ENCODE measurements at places on chromosomes 11 and 22.

DNA sequence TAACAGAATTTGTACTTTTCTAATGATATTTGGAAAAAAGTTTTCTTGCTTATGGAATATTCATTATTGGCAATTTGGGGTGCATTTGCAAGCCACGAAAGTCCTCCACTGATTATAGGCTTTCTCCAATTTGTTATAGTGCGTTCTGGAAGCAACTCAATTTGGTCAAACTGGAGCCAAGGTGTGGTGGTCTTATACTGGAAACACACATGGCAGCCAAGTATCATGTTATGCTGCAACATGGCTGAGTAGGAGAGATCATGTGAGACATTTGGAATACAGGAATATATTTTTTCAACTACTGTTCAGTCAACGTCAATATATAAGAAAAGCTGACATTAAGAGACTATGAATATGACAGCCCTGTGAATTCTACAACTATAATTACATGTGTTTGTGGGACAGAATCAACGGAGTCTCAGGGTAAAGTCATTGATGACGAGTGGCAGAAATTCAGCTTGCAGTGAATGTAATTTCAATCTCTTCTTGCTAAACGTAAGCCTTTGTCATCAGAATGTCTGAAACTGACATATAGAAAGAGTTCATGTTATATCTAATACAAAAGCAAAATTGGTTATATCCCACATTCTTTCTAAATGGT is 83.8 kb upstream of the FIBIN start:
- no peak for DNase-seq

DNA sequence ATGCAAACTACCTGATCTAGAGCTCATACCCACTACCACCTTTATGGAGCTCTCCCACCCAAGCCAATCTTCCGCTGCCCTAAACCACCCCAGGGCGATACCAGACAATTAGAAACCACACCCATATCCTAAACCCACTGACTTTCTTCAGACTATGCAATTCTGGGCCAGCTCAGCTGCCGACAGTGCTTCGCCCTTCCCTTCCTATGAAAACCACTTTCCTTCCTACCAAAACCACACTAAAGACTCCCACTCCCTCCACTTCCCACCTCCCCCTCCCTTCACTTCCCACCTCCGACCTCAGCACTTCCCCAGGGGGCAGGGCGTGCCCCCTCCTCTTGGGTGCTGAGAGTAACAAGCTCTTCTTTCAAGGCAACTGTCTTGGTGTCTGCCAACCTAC is 25.1 kb downstream of the B3GAT1 start:
- DNase-seq, result no peak

GRCh38 chr11:114077482-114078305 is 18.2 kb downstream of the ZBTB16 start:
- DNase-seq, result no peak

- DNase-seq, result no peak
Measured at GRCh38 chr11:71191201-71191600, 61.2 kb downstream of the SHANK2 start.

- DNase-seq, result no peak
Measured at GRCh38 chr11:821512-822371, 3.0 kb downstream of the PNPLA2 start.

GRCh38 chr11:119624102-119624615 is 104.8 kb downstream of the NECTIN1 start:
- DNase-seq, result no peak

DNA sequence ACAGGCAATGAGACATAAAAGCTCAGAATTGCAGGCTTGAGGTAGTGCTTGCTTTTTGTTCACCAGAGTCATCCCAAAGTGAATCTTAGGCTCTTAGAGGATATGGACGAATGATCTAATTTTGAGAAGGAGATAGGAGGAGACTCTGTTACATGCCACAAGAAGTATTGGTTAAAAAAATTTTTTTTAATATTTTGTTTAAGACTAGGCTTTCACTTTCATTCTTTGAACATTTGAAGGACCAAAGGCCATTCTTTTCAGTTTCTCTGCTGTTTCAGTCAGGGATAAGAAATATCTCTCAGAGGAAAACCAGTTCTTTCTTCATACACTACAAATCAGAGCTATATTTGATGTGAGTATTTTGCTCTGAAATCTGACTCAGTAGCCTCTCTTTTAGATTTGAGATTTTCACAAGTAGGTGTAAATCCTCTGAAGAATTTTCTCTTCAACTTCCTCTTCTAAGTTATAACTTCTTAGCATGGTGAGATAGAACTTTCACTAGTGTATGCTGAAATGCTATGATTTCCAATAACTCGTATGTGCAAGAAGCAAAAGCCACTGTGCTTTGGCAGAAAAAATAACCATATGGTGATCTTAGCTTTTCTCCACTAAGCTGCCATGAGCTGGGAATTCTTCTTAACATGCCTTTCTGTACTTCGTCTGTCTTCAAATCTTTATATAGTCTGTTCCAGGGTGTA is 24.1 kb upstream of the FAM181B start:
- DNase-seq, result no peak

- DNase-seq, result no peak
Measured at GRCh38 chr22:25404556-25404927, 159.9 kb upstream of the GRK3 start.

DNA sequence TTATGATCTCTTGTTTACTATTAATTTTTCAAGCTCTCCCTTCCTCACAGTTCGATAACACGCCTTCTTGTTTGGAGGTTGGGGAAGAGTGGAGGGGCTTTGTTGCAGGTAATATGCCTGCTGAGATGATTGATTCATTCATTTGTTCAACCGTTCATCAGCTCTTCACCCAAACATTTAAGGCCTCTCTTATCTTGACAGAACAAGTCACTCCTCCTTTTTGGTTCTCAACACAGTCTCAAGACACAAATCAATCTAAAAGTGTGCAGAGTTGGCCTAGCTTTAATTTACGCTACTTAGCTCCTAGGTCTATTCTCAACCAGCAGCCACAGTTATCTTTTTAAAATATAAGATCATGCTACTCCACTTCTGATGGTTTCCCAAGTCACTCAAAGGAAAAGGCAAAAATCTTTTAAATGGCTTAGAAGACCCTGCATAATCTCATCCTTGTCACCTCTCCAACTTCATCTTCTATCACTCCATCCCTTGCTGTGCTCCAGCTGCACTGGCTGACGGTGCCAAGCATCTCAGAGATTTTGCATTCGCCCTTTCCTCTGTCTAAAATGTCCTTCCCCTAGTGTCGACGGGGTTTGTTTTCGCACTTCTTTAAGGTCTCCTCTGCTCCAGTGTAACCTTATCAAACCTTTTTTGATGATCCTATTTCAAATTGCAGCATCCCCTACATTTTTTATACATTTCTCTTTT is 60.3 kb downstream of the AMBRA1 start:
- DNase-seq, result no peak

GRCh38 chr22:25153961-25154666 is 45.5 kb upstream of the CRYBB3 start:
- peak; percentile 26 for DNase-seq

DNA sequence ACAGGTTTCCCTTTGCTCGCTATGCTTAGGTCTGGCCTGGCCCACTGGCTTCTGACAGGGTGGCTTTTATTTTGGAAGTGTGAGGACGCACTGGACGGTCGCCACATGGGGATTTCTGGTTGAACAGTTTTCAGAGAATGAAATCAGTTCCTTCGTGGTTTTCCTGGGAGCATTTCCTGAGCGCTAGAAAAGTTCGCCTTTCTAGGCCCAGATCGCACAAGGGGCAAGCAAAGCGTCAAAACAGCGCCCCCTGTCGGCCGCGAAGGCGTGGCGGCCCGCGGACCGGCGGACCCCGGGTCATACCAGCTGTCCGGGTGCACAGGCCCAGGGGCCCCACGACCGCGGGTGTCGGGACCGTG is 12.7 kb upstream of the CYP2R1 start:
- DNase-seq, result no peak

DNA sequence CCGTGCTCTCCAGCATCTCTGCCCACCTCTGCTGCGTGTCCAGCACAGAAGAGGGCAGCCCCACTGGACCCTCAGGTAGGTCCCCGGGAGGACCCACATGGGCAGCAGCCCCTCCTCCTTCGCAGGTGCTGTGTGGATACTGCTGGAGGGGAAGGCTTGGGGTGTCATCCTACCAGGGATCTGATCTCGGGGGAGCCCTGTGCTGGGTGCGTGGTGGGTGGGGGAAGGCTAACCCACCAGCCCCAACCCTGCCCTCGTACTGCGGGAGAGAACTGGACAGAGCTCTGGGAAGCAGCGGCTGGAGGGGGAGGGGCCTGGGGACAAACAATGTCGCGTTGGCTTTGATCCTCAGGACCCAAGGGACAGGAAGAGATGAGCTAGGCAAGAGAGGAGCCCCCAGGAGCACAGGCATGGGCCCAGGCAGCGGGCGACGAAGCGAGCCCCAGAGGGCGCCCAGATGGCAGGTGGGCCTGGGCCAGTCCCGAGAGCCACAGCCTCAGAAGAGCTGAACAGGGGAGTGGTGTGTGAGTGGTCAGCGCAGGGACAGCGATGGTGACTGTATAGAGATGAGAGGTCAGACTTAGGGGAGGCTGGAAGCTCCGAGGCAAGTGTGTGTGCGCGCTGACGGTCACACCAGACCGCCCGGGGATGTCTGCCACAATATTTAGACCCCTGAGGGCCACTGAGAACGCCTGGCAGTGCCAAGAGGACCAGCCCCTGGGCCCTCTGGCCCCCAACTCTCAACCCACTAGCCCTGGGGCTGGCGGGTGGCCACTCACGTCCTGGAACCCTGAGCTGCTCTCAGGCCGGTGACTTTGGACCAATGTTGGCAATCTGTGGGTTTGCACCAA is 1.4 kb upstream of the PIM3 start:
- no peak for DNase-seq

DNA sequence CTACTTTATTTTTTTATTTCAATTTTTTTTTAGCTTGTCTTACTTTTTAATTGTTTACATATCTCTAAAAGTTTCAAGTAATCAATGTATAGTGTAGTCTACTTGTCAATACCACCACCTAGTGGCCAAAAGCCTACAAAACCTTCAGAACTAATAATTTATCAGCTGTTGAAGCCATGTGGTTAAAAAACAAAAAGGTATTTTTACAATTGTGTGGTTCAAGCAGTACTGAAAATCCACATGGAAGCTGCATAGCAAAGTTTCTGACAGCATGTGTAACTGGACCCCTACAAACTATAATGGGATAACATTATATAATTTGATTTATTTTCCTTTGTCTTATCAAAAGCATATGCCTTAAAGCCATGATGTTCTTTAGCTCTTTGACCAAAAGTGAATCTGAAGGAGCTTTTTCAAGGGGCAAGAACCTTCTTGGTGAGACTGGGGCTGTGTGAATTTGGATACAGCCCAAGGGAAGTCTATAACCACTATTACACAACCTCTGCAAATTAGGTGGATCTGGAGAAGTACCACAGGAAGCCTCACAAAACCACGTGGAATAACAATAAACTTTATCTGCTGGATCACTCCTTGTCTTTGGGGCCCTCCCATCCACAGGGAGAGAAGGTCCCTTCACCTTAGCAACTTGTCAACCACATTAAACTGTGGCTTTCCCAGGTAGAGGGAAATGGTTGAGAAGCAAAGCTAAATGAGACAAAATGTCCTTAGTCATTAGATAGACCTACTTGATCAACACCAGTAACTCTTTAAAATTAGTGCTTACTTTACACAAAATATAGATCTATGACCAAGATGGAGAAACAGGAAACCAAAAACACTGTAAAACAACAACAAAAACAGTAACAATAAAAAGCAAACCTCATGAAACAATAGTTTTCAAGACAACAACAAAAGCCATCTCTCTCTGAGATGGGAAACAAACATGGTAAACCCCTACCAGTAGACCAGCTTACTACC is 9.9 kb downstream of the NARS2 start:
- no peak for DNase-seq

DNA sequence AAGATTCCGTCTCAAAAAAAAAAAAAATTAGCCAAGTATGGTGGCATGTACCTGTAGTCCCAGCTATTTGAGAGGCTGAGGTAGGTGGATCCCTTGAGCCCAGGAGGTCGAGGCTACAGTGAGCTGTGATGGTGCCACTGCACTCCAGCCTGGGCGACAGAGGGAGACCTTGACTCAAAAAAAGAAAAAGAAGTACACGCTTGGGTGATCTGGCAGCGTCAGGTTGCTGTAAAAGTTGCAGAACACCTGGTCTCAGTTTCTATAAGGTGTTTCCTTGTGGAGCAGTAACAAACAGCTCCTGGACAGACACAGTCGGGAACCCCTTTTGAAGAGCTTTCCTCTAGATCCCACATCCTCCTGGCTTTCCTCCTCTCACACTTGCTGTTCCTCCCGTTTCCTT is 45.8 kb downstream of the SCGB1A1 start:
- DNase-seq, result no peak

GRCh38 chr22:30695871-30696655 is 1.4 kb downstream of the OSBP2 start:
- DNase-seq, result no peak

DNA sequence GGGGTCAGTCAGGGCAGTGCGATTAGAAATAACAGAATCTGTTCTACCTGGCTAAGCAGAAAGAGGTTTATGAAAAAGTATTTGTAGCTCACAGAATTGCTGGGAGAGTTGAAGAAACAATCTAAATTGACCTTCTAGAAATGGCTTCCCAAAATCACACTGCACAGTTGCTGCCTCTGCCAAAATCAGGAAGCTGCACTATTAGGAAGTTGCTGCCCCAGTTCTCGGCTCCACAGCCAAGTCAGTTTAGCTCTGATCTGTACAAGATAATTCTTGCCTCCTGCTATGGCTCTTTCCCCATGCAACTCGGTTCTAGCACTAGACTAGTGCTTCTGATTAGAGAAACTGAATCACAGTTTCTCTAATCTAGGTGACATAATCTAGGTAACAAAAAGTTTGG is 16.0 kb upstream of the CCDC90B start:
- no peak for DNase-seq

DNA sequence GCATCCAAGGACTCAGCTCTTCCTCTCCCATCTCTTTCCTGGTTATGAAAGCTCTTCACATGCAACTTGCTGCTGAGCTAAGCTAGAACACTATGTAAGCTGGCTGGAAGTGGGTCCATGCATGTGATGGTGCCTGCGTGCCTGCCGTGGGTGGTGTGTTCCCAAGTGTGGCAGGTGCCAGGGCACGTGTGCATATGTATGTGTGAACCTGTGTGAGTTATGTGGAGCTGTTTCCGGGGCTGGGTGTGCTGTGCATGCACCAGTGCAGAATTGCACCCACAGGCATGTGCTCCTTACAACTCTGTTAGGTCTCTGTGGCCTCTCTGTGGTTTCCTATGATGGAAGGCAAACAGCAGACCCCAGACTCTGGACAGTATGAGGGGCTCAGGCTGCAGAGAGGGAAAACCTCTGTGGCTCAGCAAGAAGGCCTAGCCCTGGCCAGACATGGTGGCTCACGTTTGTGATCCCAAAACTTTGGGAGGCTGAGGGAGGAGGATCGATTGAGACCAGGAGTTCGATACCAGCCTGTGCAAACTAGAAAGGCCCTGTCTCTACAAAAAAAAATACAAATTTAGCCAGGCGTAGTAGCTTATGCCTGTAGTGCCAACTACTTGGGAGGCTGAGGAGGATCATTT is 4.1 kb upstream of the P2RY6 start:
- no peak for DNase-seq

DNA sequence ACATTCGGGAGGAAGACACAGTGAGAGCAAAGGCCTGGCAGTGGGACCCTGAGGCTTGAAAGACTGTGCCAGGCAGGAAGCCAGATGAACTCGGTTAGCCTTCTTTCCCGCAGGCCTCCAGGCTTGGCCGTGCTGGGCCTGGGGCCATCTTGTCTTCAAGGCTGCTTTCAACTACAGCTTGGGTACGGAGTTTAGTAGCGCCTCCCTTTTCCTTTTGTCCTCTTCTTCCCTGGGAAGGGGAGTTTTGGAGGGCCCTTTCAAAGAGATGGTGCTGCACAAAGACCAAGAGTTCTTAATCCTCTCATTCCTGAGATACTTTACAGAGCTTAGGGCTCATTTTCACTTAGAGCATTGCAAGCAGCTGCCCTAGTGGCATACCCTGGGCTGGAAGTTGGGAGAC is 87.5 kb downstream of the TP53I11 start:
- DNase-seq, result no peak

- no peak for DNase-seq
Measured at GRCh38 chr11:78140392-78141077, 1.1 kb upstream of the ALG8 start.

Measured in H54 (cell line).